Dermis blood vessel endothelial cell (primary cell): ENCODE measurements at places on chromosomes 2 and 18.

DNA sequence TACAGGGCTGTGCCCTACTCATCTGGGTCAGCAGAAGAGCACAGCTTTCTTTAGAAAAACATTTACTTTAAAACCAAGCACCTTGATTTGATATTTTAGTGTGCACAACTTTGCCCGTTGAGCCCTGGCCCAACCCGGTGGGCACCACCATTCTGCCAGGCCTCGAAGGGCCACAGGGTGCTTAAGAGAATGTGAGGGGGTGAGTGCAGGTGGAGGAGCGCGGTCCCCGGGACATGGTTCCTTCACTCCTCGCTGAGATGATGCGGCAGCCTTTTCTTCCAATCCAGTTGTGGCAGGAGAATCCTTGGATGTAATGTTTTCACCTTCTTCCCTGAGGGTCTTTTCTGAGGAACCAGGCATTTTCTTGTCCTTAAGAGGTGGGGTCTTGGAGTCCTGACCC, 119.0 kb downstream of the RPIA start:
- no peak for DNase-seq

- no peak for DNase-seq
These were observed 32.3 kb downstream of the TGFBRAP1 start for GRCh38 chr2:105297216-105297615.

DNA sequence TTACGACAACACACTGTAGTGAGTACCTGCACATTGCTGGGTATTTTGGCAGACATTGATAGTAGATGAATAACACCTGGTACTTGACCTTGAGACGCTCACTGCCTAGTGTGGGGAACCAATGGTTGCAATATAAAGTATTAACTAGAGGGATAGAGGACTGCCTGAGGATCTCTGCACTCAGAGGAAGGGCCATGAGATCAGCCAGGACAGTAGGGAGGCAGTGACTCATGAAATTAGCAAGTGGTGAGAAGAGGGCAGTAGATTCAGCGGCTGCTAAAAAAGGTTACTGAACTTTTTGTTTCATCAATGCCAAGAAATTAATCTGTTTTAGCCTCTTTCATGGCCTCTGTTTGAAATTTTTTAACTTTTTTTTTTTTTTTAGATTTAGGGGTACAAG, 250.8 kb upstream of the TCF4 start:
- DNase-seq: no peak

DNA sequence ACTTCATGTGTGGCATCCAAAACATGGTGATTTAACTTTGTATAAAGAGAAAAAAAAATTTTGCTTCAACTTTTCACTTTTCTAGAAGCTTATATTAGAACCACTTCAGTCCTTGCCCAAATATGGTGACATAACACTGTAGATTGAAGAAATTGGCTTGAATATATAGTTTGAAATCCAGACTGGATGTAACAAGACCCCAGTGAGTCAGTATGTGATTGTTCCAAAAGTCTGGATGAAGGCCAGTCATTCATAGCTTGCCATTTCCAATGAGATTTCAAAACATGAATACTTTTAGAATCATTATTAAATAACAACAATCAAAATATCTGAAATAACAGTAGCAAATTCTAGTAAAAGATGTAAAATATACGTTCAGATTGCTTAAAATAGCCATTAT, 104.8 kb upstream of the FN1 start:
- DNase-seq: peak; percentile 94

- no peak for DNase-seq
These were observed 51.8 kb upstream of the RAB27B start for GRCh38 chr18:54776282-54776977.

DNA sequence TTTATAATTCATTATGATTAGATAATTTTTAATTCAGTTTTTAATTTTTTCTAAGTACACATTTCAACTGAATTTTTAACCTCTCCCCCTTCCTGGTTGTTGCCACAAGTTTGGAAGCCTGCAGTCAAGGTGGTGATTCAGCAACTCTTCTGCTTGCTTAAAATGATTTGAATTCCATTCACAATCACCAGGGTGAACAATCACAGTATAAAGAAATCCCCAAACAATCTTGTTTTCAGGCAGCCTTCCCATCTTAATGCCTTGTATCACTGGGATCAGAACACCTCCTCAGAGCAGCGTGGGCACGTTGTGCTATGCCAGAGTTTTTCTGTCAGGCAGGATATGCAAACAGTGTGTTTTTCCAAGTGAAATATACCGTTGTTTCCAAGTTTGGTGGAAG, 46.7 kb upstream of the BARD1 start:
- DNase-seq: no peak

- no peak for DNase-seq
These were observed 172.3 kb downstream of the UBE2E3 start for GRCh38 chr2:181152701-181153100.

- DNase-seq: no peak
These were observed 24.7 kb downstream of the ATAD2B start for GRCh38 chr2:23901966-23902846.

GRCh38 chr2:191202209-191202721, 42.9 kb upstream of the MYO1B start:
- DNase-seq: peak; percentile 45

GRCh38 chr2:6510532-6510931, 355.2 kb downstream of the CMPK2 start:
- DNase-seq: no peak

GRCh38 chr2:132980304-132980703, 310.3 kb upstream of the LYPD1 start:
- DNase-seq: no peak

DNA sequence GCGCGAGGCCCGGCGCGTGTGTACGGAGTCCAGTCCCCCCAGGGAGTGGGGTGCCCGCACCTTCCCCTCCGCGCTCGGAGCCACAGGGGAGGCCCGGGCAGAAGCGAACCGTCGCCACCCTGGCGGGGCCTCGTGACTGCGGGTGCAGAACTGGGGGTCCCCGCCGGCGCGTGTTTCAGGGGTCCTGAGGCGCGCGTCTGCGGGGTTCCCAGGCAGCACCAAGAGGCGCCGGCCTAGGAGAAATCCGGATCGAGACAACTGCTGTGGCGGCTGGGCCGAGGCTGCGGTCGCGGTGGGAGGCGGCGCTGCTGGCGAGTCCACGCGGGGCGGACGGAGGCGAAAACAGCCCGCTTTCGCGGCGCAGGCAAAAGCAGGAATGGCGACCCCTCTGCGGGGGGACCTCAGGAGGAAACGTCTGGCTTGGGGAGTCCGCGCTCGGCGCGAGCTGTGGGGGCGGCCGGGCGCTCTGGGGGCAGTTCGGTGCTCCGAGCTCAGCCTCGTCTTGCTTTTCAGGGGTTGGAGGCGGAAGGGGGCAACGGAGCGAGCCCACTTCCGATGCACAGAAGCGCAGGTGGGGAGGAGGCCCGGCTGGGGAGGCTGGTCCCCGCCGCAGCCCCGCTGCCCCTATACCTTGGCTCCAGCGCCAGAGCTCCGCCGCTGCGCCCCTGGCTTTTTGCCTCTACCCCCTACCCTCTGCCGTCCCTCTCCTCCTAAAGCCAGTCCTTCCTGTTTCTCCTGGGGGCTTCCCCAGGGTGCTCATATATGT, 81.5 kb upstream of the LDLRAD4 start:
- DNase-seq: peak; percentile 35

DNA sequence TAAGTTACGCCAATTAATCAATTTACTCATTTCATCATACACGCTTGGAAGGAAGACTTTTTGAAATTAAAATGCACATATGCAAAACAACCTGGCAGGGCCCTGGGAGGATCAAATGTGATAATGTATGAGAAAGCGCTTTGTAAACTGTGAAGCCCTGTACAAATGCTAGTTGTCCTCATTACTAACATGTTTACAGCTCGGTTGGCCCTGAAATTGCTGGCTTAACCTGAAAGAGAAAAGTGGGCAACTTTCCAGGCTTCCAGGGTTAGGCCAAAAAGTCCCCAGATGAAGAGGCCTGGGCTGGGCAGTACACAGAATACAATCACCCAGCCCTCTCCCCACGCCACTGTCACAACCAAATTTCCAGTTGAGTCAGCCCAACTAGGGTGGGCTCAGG, 60.2 kb downstream of the DNMT3A start:
- DNase-seq: no peak

DNA sequence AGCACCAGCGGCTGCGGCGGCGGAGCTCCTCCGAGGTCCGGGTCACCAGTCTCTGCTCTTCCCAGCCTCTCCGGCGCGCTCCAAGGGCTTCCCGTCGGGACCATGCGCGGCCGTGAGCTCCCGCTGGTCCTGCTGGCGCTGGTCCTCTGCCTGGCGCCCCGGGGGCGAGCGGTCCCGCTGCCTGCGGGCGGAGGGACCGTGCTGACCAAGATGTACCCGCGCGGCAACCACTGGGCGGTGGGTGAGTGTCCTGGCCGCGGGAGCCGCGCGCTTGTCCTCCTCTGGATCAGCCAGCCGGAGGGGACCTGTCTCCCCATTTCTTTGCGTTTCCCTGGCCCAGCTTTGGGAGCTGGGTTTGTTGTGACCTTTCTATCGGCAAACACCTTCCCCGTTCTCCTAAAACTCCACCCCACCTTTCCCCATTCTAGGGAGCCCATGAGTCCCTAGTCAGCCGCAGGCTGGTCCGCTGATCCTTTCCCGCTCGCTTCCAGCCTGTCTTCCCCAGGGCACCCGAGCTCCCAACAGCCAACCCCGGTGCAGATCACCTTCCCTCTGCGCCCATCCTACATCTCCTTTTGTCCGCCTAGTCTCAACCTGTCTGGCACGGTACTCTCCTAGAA, 316 bp downstream of the GRP start:
- no peak for DNase-seq

GRCh38 chr2:71473346-71474031, 20.1 kb downstream of the DYSF start:
- no peak for DNase-seq

GRCh38 chr2:170121689-170122088, 56.3 kb upstream of the MYO3B start:
- no peak for DNase-seq

- peak; percentile 79 for DNase-seq
These were observed 22.6 kb upstream of the ITGA6 start for GRCh38 chr2:172404824-172405223.

DNA sequence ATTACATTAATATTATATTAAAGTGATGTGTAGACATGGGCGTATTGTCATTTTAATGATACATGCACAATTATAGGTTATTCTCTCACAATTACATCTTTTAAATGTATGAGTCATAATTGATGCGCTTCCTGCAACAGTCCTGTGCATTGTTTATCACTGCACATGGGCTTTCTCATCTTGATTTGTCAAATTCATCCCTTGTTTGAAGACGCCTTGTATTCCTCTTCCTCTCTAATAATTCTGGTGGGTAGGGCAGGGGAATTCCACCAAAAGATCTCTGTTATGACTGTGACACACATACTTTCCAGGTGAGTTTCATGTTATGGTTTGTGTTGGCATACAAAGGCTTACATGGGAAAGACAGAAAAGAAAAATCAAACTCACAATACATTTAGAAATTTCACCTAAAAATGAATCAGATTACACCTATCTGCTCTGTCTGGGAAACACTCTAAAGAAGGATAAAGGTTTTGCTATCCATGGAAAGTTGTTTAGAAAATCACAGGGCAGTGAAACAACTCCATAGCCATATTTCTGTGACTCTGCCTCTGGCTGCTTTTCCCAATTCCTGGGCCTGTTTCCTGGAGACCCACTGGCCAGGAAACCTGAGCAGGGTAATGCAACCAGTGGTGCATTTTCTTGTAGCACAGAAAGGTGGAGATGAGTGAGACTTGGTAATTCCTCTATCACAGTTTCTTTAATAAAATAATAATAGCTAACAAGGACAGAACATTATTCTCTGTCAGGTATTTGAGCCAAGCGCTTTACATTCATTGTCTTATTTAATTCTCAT, 13.2 kb downstream of the SLC9A2 start:
- DNase-seq: no peak

GRCh38 chr2:128446049-128446873, 127.6 kb upstream of the HS6ST1 start:
- DNase-seq: no peak

- DNase-seq: no peak
These were observed 103.9 kb upstream of the COL3A1 start for GRCh38 chr2:188870289-188870688.

GRCh38 chr18:47545613-47546012, 294.2 kb upstream of the SKOR2 start:
- no peak for DNase-seq

DNA sequence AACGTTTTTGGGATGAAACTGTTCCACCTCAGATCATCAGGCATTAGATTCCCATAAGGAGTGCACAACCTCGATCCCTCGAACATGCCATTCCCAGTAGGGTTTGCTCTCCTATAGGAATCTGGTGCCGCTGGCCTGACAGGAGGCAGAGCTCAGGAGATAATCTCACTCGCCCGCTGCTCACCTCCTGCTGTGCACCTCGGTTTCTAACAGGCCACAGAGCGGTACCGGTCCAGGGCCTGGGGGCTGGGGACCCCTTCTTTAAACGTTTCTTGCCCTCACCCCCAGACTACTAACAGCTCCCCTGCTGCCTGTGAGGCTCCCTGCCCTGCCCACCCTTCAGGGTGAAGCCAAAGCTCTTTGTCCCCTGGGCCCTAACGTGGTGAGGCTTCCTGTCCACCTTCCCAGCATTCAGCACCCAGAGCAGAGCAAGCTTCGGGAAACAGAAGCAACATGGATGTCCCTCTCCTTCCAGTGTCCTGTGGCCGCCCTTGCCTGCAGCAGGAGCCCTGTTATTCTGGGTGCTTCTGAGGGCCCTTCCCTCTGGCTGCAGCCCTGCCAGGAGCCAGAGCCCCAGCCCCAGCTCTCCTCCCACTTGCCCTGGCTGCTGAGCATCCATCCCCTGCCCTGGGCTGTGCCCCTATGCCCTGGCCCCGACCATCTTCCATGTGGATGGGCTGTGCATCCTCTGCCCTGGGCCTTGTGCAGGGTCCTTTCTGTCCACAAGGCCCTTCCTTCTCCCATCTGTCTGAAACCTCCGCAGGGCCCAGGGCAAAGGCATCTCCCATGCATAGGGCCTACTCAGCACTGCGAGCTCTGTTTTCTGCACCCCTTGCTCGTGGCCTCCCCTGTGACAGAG, 140.1 kb downstream of the MBP start:
- DNase-seq: no peak

GRCh38 chr2:207599636-207600035, 25.6 kb downstream of the METTL21A start:
- no peak for DNase-seq

DNA sequence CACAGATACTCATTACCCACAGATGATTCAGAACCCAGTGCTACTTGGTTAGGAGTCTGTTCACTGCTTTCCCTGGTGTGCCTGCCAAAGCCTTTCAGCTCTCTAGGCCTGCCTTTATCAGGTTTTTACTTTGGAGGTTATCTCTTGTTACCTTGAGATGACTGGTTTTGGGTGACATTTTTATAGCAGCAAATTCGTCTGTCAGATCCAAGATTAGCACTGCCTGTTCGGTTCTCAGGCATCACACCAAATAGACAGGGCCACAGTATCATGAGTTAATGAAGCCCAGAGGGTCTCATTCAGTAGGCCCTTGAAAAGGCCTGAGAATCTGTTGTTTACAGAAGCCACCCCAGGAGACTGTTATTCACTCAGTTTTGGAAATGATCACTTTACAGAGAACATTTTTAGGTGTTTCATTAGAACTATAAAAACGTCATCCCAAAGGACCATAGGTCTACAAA, 121.2 kb downstream of the OSBPL6 start:
- DNase-seq: no peak
